Spinal cord (tissue), 10 donors: ENCODE measurements at places on chromosomes 16 and 17. TPM values are rescaled to one million over a fixed set of nuclear protein-coding genes. Genes with fewer than 3 reads are reported as not detected.

DNA sequence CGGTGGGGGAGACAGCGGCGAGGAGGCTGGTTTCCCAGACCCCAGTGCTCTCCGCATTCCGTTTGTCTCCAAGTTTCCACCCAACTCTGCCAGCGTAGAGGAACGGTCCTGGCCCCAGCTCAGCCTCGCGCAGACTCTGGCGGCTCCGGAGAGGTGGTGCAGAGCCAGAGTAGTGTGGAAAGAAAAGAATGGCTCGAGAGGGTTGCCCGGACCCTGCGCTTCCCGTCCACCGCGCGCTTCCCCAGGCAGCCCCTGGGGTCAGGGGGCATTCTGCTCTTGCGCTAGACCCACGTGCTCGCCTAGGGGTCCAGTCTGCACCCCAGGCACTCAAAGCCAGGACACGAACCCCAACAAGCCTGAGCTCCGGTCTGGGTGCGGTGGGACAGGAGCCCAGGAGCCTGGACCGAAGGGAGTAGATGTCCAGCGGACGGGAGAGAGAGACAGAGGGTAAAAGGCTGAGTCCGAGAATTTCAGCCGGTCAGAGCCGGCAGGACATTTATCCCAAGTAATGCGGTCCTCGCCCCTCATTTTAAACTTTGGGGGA lies 3.8 kb downstream of the PMP22 start:
- peaks cover 36% of the 10 kb centered on the region for H3K27me3 ChIP-seq
- H3K36me3 ChIP-seq = no peaks in the 10 kb centered on the region
- peak; percentile 78 for DNase-seq
- peak overlapping the region; percentile 78 for H3K4me3 ChIP-seq
- peaks cover 59% of the 10 kb centered on the region for H3K4me1 ChIP-seq

DNA sequence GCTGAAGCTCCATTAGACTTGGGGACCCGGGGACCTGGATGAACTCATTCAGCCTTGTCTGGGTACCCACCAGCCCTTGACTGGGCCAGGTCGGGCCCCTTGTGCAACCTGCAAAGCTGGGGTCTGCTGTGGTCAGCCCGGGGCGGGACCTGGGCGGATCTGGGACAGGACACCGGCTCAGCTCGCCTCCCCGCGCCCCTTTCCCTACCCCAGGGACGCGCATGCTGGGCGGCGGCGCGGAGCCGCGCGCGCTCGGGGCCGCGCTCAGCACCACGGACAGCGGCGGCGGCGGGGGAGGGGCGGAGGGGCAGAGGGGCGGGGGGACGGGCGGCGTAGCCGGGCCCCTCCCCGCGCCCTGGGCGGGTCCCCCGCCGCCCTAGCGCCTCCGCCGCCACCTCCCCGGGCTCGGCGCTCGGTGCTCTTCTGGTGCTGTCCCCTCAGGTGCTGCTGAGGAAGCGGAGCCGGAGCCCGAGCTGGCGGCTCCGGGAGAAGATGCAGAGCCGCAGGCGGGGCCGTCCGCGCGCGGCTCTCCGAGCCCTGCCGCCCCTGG lies 7.4 kb downstream of the ACD start:
- no peak overlapping the region for H3K27ac ChIP-seq
- H3K4me1 ChIP-seq = peaks cover 45% of the 10 kb centered on the region
- H3K4me3 ChIP-seq = no peak overlapping the region
- peaks cover 67% of the 10 kb centered on the region for H3K27me3 ChIP-seq

- no peaks in the 10 kb centered on the region for H3K36me3 ChIP-seq
- DNase-seq = no peak
- H3K4me3 ChIP-seq = no peak overlapping the region
- H3K27ac ChIP-seq = no peak overlapping the region
Observed at GRCh38 chr17:31657876-31658275, 201.2 kb downstream of the COPRS start.

GRCh38 chr17:79915850-79916430 lies 76.7 kb upstream of the CBX4 start:
- no peak overlapping the region for H3K4me3 ChIP-seq
- H3K27ac ChIP-seq = no peak overlapping the region
- no peak for DNase-seq
- H3K36me3 ChIP-seq = peaks cover under 1% of the 10 kb centered on the region
- peaks cover 31% of the 10 kb centered on the region for H3K4me1 ChIP-seq

DNA sequence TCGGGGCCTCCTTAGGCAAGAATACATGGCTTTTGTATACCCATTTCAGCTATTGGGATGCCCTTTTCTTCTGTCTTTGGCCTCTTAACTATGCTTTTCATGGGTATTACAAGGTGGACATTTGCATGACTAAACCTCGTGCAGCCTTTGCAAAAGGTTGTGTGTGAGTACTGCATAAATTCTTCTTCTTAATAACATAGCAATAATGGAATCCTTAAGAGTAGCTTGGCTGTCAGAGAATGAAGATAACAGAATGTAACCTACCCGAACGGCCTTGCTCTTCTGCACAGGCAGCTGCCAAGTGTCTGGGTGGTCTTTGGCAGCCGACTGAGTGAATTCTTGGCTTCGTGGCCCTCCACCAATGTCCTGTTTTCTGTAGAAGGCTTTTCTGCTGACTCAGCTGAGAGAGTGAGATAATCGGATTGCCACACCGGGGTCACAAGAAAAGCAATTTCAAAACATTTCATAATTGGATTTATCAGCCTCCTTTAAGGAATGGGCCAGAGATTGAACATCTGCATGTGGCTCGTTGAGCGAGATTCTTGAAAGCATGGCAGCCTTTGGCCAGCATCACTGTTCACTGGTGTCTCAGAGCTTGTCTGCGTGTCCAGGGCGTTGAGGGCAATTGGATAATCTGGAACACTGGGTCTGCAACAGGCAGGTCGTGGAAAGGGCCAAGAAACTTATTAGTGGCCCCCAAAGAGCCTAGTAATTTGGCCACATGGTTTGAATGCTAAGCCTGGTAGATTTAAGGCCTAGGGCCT lies 13.4 kb downstream of the IRF8 start:
- no peaks in the 10 kb centered on the region for H3K36me3 ChIP-seq
- peaks cover 24% of the 10 kb centered on the region for H3K4me1 ChIP-seq
- H3K4me3 ChIP-seq = no peak overlapping the region
- no peak overlapping the region for H3K27ac ChIP-seq

DNA sequence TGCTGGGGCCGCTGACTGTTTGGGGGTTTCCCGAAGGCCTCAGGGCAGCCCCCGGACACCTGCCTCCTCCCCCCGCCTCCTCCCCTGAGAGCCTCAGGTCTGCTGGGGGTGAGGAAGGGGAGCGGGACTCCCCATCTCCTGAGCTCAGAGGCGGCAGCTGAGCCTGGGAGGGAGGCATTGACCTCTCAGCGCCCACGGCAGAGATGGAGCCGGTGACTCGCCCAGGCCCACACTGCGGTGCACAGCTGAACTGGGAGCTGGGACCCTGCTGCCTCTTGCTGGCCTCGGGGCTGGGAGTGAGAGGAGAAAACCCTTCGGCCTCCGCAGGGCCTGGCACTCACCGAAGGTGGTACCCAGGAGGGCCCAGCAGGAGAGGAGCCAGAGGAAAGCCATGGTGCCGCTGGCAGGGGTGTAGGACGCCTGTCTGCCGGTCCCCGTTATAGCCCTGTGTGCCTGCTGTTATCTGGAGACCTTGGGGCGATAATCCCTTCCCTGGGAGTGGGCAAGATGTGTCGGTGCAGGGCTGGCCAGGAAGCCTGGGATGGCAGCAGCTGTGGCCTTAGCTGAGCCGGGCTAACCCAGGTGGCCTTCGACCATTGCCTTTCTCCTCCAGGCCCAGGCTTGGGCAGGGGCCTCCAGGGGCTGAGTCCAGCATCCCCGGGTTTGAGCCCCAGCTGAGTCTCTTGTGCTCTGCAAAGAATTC lies at the start of gene CTRB2:
Gene CTRB2, minus strand, starts transcription at position 413 of the 703 bp plus-strand sequence. Its CDS starts 20 bp downstream, at position 393.
- no peaks in the 10 kb centered on the region for H3K36me3 ChIP-seq
- H3K4me3 ChIP-seq = no peak within 1 kb of the TSS
- H3K4me1 ChIP-seq = no peaks in the 10 kb centered on the region
- no peak for DNase-seq
- no peaks in the 10 kb centered on the region for H3K27me3 ChIP-seq

GRCh38 chr17:57004944-57005579 lies 27.1 kb downstream of the SCPEP1 start:
- H3K4me3 ChIP-seq = no peak overlapping the region
- H3K36me3 ChIP-seq = peaks cover 5% of the 10 kb centered on the region
- DNase-seq = no peak
- H3K4me1 ChIP-seq = no peaks in the 10 kb centered on the region
- H3K27me3 ChIP-seq = no peaks in the 10 kb centered on the region

DNA sequence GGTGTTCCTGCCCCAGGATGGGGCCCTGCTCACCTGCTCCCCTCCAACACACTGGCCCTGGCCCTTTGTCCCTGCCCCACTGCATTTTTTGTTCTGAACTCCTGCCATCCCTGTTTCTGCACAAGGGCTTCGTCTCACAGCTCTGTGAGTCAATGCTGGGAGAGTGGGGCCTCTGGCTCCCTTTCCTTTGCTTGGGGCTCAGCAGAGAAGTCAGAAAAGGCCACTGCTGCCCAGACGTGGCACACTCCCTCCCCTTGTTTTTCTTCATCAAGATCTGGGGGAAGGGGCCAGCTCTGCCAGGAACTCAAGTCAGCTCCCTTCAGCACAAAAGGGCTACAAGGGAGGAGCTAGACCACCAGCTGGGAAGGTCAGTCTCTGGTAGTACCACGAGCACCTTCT lies 8.9 kb downstream of the PROCA1 start:
- DNase-seq = no peak
- peak overlapping the region; percentile 91 for H3K27ac ChIP-seq
- no peak overlapping the region for H3K4me3 ChIP-seq
- peaks cover 91% of the 10 kb centered on the region for H3K36me3 ChIP-seq
- H3K27me3 ChIP-seq = no peaks in the 10 kb centered on the region
- H3K4me1 ChIP-seq = peaks cover 49% of the 10 kb centered on the region

DNA sequence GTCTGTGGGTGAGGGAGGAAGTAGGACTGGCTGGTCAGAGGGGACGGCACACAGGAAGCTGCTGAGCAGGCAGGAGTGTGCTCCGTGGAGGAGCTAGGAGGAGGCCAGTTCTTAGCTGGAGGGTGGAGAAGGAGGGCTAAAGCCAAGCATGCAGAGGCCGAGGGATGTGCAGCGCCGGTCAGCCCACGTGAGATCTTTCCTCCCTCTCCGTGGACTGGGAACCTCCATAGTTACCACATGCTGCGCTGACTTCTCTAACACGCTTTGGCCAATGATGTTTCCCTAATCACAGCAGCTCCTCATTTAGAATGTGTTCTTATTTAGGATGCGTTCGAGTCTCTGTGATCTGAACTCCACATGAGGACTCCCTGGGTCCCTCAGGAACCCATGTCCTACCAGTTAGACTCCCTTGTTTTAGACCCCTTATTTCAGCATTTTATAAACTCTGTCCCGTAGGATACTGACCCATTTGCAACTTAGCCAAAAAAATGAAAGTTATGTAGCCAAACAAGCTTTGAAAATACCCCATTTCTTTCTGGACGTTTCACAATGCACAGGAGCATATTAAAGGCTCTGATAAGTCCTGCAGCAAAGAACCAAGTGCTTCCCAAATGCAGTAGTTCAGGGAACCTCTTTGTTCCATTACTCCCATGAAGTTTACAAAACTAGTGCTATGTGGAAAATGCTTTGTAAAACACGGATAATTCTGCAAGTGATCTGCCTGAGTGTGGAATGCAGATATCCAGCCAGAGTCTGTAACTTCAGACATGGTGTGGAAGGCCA lies 51.4 kb downstream of the IRF8 start:
- H3K36me3 ChIP-seq = no peaks in the 10 kb centered on the region
- H3K27ac ChIP-seq = no peak overlapping the region

DNA sequence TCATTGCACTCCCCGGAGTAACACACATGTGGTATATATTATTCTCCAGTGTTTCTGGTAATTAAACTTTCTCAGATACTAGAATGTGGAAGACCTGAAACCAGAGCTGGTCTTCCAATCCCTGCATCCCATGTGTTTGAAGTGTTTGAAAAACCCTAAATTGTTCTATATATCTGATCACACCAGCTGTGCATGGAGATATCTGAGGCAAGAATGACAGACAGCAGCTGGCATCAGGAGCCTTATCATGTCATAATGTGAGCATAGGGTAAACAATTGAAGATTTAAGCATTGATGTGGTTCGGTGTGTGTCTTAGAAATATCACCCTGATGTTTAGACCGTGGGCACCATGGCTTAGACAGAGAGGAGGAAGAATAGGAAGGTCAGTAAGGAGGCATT lies 251.0 kb downstream of the CDH11 start:
- no peaks in the 10 kb centered on the region for H3K36me3 ChIP-seq
- no peak overlapping the region for H3K4me3 ChIP-seq
- H3K27me3 ChIP-seq = no peaks in the 10 kb centered on the region
- H3K27ac ChIP-seq = no peak overlapping the region
- no peak for DNase-seq

DNA sequence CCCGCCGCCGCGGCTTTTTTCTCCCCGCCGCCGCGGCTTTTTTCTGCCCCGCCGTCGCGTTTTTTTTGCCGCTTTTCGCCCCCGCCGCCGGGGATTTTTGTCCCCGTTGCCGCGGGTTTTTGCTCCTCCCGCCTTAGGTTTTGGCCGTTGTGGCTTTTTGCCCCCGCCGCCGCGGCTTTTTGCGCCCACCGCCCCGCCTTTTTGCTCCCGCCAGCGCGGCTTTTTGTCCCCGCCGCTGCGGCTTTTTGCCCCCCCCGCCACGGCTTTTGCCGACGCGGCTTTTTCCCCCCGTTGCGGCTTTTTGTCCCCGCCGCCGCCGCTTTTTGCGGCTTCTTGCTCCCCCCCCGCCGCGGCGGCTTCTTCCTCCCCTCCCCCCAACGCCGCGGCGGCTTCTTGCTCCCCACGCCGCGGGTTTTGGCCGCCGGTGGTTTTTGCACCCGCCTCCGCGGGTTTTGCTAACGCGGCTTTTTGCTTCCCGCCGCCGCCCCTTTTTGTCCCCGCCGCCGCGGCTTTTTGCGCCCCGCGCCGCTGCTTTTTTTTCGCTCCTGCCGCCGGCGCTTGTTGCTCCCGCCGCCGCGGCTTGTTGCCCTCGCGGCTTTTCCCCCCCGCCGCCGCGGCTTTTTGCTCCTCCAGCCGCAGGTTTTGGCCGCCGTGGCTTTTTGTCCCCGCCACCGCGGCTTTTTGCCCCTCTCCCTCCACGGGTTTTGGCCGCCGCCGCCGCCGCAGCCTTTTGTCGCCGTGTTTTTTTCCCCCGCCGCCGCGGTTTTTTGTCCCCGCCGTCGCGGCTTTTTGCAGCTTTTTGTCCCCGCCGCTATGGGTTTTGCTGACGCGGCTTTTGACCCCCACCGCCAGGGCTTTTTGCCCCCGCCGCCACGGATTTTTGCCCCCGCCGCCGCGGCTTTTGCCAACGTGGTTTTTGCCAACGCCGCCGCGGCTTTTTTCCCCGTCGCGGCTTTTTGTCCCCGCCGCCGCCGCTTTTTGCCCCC lies 150.3 kb downstream of the KCNJ18 start:
- H3K4me1 ChIP-seq = peaks cover 2% of the 10 kb centered on the region
- H3K27me3 ChIP-seq = peaks cover 31% of the 10 kb centered on the region
- DNase-seq = no peak
- H3K27ac ChIP-seq = no peak overlapping the region
- no peak overlapping the region for H3K4me3 ChIP-seq
- no peaks in the 10 kb centered on the region for H3K36me3 ChIP-seq

GRCh38 chr16:84396537-84397008 lies 28.2 kb downstream of the ATP2C2 start:
- no peak overlapping the region for H3K4me3 ChIP-seq
- H3K4me1 ChIP-seq = peaks cover 18% of the 10 kb centered on the region
- no peak for DNase-seq
- H3K27ac ChIP-seq = no peak overlapping the region
- H3K36me3 ChIP-seq = no peaks in the 10 kb centered on the region
- no peaks in the 10 kb centered on the region for H3K27me3 ChIP-seq

Gene FA2H
- polyA plus RNA-seq = 21.4 TPM

Gene HOXB1
- polyA plus RNA-seq = 0.32 TPM

Gene TBC1D3K
- not detected for polyA plus RNA-seq

Gene TLCD3A
- polyA plus RNA-seq = 24.6 TPM

Gene KIF1C
- 41.7 TPM for polyA plus RNA-seq

Gene TM4SF5
- polyA plus RNA-seq = not detected

Gene G6PC1
- 0.05 TPM for polyA plus RNA-seq
